ENCODE measurements at places on chromosomes 13 and 19.

GRCh38 chr19:3387645-3388589, 21.5 kb downstream of the NFIC start:
- no peaks in the 10 kb centered on the region for H3K36me3 ChIP-seq
- H3K4me1 ChIP-seq = peaks cover 5% of the 10 kb centered on the region
- no peaks in the 10 kb centered on the region for H3K27me3 ChIP-seq
- H3K4me3 ChIP-seq = no peak overlapping the region
- no peak overlapping the region for H3K27ac ChIP-seq
- no peak for DNase-seq

DNA sequence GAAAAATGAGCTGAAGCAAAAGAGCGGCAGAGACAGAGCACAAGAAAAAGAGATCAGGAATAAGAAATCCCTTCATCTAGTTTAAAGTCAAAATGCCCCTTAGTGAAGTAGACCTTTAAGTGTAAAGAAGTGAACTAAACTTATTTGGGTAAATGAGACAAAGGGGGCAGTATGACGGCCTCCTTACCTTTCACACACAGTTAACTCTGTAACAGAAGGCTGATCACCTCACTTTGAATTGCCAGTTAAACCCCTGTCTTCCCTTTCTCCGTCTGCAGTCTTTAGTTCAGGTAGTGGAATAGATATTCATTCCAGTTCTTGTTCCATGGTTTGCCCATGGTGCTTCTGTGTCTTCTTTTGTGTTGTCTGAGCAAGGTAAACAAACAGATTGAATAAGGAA, 1029.8 kb downstream of the DIAPH3 start:
- no peaks in the 10 kb centered on the region for H3K27me3 ChIP-seq
- H3K4me1 ChIP-seq = no peaks in the 10 kb centered on the region
- no peak overlapping the region for H3K4me3 ChIP-seq

- H3K27me3 ChIP-seq = peaks cover 24% of the 10 kb centered on the region
- H3K4me1 ChIP-seq = peaks cover 5% of the 10 kb centered on the region
- H3K27ac ChIP-seq = no peak overlapping the region
- no peaks in the 10 kb centered on the region for H3K36me3 ChIP-seq
- H3K4me3 ChIP-seq = no peak overlapping the region
These were observed 14.4 kb upstream of the RFXAP start for GRCh38 chr13:36804588-36804987.

DNA sequence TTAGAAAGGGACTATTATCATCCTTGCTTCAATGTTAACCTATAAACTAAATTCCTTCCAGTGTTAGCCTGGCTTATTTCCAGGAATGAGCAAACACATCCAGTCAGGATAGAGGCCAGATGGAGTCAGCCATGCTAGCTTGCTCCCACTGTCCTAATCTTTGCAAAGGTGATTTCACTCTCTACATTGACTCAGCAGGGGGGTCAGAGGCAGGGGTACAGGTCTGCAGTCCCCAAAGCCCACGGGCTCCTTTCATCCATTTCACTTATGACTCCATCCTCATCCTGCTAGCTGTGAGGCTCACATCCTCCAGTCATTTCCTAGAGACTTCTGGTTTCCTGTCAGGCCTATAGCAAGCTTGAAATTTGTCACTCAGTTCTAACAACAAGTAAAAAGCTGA, 63.4 kb upstream of the CEACAM8 start:
- no peak overlapping the region for H3K4me3 ChIP-seq
- no peaks in the 10 kb centered on the region for H3K36me3 ChIP-seq
- peaks cover 10% of the 10 kb centered on the region for H3K27me3 ChIP-seq
- no peak overlapping the region for H3K27ac ChIP-seq
- DNase-seq = no peak

- DNase-seq = no peak
- peaks cover 19% of the 10 kb centered on the region for H3K27me3 ChIP-seq
- no peaks in the 10 kb centered on the region for H3K4me1 ChIP-seq
These were observed 26.2 kb downstream of the WASF3 start for GRCh38 chr13:26583662-26584061.

- H3K27me3 ChIP-seq = no peaks in the 10 kb centered on the region
- H3K36me3 ChIP-seq = no peaks in the 10 kb centered on the region
- H3K27ac ChIP-seq = no peak overlapping the region
- no peaks in the 10 kb centered on the region for H3K4me1 ChIP-seq
- peak; percentile 78 for DNase-seq
These were observed 20.3 kb upstream of the AKT2 start for GRCh38 chr19:40305403-40305802.
